ENCODE measurements at places on chromosomes 4 and X.

- DNase-seq = no peak
These were observed 372.9 kb downstream of the KLHL13 start for GRCh38 chrX:117743469-117744251.

DNA sequence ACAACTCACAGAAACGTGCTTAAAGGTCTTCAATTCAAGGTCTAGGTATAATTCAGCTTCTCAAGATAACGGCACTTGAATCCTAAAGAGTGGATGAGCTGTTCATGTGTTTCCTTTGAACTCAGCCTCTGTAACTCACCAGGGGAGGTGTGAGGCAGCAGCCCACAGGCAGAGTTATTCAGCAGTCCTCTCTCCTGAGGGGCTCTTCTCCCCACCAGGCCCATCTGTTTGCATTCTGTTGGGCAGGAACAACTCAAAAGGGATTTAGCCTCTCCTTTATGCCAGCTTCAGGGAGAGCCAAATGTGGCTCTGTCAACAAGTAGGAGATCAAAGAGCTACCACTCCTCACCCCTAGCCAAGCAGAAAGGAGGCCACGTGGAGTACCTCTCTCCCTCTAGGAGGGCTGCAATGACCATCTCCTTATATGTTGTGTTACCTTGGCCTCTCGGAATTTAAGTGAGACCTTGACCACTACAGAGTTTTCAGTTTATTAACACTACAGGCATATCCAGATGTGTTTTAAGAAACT is 151.2 kb downstream of the SPATA18 start:
- no peak for DNase-seq

DNA sequence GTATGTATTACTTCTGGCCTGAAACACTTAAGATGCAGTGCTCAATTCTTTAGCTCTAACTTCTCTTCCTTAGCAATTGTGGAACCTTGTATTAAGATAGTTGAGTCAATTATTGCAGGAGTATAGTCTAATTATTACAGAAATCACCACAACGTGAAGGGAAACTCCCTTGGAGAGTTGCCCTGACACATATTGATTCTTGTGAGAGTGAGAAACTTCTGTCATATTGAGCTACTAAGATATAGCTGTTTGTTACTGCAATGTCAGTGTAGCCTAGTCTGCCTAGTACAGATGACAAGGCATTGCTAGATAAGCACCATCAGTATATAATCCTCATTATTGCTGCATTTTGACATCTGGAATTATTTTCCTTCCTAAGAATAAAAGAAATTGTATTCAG is 82.7 kb upstream of the TEX13C start:
- no peak for DNase-seq

- DNase-seq = no peak
These were observed 16.6 kb upstream of the ZNF185 start for GRCh38 chrX:152881289-152881688.

- no peak for DNase-seq
These were observed 15.6 kb downstream of the PPP2R3B start for GRCh38 chrX:370963-371745.

DNA sequence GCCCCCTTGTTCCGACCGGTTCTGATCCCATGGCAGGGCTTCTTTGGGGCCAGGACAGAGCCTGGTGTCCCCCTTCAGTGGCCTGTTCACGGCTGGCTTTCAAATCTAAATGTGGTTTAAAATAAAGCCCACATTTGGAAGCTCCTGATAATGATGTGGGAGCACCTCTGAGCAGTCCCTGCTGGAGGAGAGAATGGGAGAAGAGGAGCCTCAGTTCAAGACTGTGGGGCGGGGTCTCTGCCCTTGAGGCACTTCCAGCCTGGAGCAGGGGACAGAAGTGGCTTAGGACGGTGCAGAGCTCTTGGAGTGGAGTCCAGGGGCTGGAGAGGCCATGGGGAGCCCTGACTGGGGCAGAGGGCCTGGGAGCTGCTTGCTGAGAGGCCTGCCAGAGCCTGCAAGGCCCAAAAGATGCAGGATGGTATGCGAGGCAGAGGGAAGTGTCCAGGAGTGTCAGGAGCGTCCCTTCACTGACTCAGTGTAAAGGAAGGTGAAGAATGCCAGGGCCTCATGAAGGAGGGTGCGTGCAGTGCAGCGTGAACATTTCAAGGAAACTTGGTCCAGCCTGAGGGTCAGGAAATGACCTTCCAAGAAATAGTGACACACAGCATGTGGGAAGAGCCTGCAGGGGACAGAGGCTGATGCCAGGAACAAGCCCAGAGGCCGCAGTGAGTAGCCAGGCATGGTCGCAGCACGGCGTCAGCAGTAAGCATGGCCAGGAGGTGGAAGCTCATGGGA is 21.1 kb upstream of the TADA2B start:
- DNase-seq = no peak

- DNase-seq = no peak
These were observed 38.6 kb upstream of the TMEM131L start for GRCh38 chr4:153427363-153428071.

GRCh38 chr4:105014635-105015034 is 132.0 kb upstream of the TET2 start:
- DNase-seq = no peak

DNA sequence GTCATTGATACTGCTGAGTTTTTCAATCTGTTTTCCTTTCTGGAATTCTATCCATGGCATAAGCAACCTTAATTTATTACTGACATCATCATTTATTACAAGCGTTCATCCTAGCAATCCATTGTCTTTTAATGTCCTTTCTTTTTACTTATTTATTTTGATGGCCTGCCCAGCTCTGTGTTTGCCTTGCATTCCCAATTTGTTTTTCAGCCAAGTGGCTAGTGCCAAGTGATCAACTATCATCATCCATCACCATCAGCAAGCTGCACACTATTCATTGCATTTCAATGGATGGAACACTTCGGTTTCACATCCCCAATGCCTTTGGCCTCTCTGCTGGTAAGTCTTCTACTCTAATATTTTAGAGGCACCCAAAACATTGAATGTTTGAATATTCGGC is 831.7 kb upstream of the EPHA5 start:
- DNase-seq = no peak

GRCh38 chrX:130415201-130415600 is 13.4 kb downstream of the RBMX2 start:
- DNase-seq = no peak

- DNase-seq = no peak
These were observed 26.8 kb upstream of the DUSP21 start for GRCh38 chrX:44817029-44817428.

GRCh38 chrX:56729152-56729850 is at the start of gene NBDY:
NBDY (plus strand) TSS chrX:56729243; CDS start chrX:56729354, 111 bp downstream.
- peak; percentile 47 for DNase-seq

GRCh38 chrX:53440621-53441517 is 6.7 kb upstream of the HSD17B10 start:
- DNase-seq = no peak

All from CD4-positive, alpha-beta memory T cell (primary cell).